ENCODE measurements at places on chromosomes 1 and 21.

GRCh38 chr21:44079446-44079845 lies 27.8 kb upstream of the PWP2 start:
- H3K36me3 ChIP-seq, result peaks cover 100% of the 10 kb centered on the region
- no peak overlapping the region for H3K4me3 ChIP-seq
- DNase-seq, result no peak
- no peaks in the 10 kb centered on the region for H3K4me1 ChIP-seq
- no peaks in the 10 kb centered on the region for H3K27me3 ChIP-seq

DNA sequence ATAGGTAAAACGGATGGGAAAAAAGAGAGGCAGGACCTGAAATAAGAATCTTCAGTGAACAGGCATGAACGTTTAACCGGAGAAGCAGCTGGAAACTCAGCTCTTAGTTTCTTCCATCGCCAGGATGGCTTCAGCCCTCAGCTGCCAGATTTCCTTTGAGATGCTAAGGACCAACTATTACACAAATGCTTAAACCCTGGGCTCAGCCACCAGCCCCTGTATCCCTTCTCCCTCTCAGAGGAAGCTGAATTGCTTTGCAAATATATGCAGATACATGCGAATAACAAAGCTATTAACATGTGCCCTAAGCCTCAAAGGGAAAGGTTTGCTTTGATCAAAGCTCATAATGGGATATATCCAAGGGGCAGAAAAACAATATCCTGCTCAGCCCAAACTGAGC lies 515.1 kb downstream of the OMA1 start:
- no peak overlapping the region for H3K4me3 ChIP-seq
- H3K27me3 ChIP-seq, result no peaks in the 10 kb centered on the region

DNA sequence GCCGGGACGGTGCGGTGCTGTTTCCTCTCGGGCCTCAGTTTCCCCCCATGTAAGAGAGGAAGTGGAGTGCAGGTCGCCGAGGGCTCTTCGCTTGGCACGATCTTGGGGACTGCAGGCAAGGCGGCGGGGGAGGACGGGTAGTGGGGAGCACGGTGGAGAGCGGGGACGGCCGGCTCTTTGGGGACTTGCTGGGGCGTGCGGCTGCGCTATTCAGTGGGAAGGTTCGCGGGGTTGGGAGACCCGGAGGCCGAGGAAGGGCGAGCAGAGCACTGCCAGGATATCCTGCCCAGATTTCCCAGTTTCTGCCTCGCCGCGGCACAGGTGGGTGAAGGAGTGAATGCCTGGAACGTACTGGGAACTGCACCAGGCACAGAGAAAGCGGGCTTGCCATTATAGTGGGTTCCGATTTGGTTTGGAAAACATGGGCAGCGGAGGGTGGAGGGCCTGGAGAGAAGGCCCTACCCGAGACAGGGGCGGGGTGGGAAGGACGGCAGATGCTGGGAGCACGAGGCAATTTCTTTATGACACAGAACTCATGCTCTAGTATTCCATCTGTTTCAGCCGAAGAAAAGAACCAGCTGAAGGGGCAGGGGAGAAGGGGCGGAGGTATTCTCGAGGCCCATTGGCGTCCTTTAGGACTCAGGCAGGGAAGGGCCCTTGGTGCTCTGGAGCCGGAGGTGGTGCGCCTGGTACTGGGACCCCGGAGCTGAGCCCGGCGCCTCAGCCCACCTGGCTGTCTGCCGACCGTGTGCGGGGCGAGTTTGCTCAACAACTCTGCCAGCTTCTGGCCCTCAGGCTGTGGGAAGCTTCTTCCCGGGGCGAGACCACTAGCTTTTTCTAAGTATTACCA lies 960 bp downstream of the PCSK9 start:
- peak overlapping the region; percentile 32 for H3K4me3 ChIP-seq
- no peak for DNase-seq

GRCh38 chr1:37561133-37562132 lies 4.7 kb downstream of the DNALI1 start:
- H3K36me3 ChIP-seq, result no peaks in the 10 kb centered on the region
- DNase-seq, result no peak
- H3K27ac ChIP-seq, result no peak overlapping the region
- H3K27me3 ChIP-seq, result no peaks in the 10 kb centered on the region
- H3K4me3 ChIP-seq, result no peak overlapping the region
